Glutamatergic neuron (in vitro differentiated cells): ENCODE measurements at places on chromosomes 13 and 19. TPM values are rescaled to one million over a fixed set of nuclear protein-coding genes. Genes with fewer than 3 reads are reported as not detected.

The C19orf25 gene
- 29.2 TPM for total RNA-seq

The PGLYRP1 gene
- not detected for total RNA-seq

- DNase-seq = no peak
These were observed 117.1 kb downstream of the STARD13 start for GRCh38 chr13:33168321-33168960.

The ZNF738 gene
- total RNA-seq = 80.3 TPM

The POLRMT gene
- total RNA-seq = 79.9 TPM

- DNase-seq = no peak
These were observed 206.1 kb downstream of the DNAJC15 start for GRCh38 chr13:43229506-43229905.

DNA sequence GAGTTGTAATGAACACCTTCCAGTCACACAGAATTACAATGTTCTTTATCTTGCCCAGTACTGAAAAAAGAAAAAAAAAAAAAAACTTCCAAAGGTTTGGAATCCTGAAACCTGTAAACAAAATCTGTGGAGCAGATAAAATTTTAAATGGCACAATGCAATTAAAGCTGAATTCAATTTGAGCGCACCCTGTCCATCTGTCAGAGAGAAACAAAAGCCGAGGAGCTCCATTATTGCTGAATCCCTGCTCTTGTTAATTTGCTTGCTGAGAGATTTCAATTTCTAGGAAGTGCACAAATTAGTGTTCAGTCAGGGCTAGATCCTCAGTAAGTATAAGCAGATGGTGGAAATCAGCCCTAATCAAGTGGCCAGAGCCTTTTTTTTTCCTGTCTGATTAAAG lies 65.2 kb downstream of the DACH1 start:
- DNase-seq = no peak

- peak; percentile 42 for DNase-seq
These were observed 7.2 kb downstream of the RPL36 start for GRCh38 chr19:5697022-5697889.

GRCh38 chr13:42964761-42965161 lies 27.3 kb downstream of the EPSTI1 start:
- no peak for DNase-seq

DNA sequence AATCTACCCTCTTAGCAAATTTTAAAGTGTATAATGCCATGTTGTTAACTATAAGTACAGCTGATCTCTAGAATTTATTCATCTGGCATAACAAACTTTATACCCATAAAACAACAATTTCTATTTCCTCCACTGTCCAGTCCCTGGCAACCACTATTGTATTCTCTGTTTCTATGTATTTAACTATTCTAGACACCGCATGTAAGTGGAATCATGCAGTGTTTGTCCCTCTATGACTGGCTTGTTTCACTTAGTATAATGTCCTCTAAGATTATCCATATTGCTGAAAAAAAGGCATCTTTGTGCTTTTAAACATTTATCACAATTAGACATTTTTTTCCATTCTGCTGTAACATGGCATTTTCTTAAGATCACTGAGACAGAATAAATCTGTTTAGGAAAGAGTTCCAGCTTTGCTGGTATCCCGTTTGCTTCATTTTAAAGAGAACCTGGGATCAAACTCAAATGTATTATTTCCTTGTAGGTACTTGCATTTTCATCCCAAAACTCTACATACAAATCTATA lies 1191.0 kb downstream of the SLITRK5 start:
- DNase-seq = no peak

The TMC4 gene
- not detected for total RNA-seq
